Germinal center (tissue), 1 donor: ENCODE measurements at places on chromosomes 2 and 18.

DNA sequence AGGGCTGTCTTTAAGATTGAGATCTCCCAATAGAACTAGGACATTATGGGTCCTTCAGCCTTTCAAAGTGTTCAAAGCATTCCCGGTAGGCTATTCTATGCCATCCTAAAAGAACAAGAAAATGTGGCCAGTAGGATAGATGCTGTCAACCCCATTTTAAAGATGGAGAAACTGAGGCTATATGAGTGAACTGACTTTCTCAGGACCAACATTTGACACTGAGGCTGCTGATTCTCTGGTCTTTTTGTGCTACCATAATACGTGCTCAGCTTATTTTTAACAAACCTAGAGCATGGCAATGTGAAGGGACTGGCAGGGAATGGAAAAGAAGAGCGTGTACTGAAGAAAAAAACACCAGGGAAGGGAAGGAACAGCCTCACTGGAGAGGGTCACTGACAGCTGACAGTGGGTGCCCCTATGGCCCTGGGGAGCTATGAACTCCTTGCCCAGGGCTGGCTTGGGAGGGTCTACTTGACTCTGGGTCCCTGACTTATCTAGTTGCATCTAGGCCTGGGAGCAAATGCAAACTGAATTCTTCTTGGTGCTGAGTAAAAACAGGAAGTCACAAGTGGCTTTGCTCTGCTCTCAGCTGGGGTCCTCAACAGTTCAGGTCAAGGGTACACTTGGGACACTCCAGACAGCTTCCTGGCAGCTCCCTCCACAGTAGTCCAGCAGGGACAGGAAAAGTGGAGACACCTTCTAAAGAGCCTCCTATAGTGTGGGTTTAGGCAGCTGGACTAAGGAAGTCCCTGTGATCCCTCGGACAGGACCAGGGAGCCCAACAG is 2.3 kb downstream of the CYRIA start:
- no peak for DNase-seq

GRCh38 chr18:11146238-11146946 is 3.0 kb downstream of the PIEZO2 start:
- no peak for DNase-seq

GRCh38 chr2:231672617-231673347 is 35.5 kb upstream of the PTMA start:
- DNase-seq: peak; percentile 86

GRCh38 chr2:43073401-43073825 is 153.0 kb downstream of the ZFP36L2 start:
- DNase-seq: no peak

GRCh38 chr18:251572-251971 is 16.3 kb downstream of the THOC1 start:
- DNase-seq: no peak

DNA sequence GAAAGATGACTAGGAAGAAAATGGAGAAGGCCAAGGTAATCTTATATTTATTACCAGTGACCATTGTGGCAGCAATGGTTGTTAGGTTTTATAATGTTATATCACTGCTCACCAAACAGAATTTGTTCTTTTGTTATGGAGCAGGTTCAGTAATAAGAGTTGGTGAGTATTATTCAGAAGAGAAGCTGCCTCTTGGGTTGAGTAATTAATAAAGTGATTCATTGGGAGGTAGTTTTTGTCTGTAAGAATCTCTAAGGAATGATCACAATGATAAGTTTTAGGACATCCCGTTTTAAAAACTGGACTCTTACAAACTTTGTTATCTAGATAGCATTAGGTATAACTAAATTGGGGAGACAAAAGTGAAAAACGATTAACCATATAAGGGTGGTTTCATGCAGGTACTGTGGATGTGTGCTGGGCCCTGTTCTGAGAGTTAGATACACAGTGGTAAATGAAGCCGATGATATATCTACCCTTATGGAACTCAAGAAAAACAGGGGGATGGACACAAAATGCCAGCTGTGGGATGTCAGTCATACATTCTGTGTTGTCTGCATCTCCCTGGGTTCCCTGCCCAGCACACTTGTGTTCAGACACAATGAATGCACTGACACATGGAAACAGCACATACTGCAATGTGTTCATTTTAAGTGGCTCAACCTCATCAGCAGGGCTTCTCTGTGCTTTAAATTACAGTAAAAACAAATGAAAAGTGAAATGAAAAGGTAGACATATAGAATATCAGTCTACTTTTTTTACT is 7.5 kb downstream of the MAP4K4 start:
- no peak for DNase-seq

DNA sequence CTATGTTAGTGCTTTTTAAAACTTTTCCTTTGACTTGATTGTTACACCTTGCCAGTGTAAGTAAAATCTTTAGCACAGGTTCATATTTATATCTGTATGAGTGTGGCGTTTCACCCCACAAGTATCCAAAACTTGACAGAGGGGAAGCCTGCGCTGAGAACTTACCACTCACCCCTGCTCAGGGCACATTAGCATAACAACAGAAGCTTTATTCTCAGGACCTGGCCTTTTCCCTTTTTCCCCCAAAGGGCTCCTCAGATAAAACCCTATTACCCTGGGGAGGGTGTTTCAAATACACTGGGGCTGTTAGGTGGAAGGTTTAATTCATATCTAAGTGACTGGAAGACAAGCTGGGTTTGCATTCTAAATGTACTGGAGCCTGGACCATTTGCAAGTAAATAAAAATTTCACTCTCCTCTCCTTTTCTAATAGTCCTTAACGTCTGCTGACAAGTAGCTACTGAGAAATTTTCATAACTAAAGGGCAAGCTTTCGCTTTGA is 276.6 kb downstream of the RNF152 start:
- DNase-seq: no peak

DNA sequence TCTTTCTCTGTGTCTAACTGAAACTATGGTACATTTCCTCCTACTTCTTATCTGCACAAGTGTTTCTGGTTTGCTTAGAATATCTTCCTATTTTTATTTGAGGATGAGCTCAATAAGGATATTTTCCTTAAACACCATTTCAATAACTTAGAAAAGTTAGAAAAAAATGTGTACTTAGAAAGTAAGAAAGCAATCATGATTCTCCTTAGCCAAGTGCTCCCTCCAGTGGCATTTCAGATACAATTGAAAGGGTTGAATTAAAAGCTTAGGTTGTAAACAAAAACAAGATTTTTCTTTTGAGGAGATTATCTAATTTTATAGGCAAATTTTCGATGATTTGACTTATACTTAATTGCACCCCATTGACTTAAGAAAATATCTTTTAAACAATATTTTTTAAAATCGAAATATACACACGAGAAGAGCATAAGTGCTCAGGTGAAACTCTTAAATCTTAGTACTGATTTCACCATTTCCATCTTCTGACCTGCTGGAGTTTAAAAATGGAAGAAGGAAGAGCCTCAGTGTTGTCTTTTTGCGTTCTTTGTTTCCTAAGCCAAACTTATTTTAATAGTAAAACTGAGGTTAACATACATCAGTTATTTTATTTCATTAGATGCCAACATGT is 26.9 kb downstream of the C18orf63 start:
- no peak for DNase-seq

DNA sequence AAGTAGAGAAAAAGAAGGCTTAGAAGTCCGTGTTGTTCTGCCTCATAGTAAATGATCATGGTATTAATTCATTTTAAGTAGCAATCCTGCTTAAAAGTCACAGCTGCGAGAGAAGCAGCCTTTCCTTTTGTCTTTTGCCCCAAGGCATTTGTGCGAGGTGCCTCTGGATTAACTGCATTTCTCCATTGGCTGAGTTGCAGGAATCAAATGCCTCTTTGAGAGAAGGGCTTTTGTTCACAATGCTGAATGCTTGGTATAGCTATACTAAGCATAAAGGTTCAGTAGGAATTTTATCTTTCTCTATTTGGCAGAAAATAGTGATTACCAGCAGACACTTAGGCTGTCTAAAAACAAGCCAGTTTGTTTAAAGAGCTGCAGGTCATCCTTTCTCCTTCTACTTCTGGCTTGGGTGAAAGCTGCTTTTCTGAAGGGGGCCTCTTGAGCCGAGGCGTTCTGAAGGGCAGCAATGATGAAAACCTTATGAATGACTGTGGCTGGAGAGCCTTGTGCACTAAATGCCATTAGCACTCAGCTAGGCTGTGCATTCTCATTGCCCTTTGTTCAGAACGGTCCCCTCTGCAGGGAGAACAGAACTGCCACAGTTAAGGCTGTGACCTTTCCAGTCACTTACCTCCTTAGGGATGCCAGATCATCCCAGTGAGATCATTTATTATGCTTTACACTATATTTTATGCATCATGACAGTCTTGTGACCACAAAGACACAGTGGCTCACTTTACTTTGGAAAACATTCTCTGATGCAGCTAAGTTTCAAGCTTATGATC is 68.8 kb upstream of the TMEM87B start:
- no peak for DNase-seq

DNA sequence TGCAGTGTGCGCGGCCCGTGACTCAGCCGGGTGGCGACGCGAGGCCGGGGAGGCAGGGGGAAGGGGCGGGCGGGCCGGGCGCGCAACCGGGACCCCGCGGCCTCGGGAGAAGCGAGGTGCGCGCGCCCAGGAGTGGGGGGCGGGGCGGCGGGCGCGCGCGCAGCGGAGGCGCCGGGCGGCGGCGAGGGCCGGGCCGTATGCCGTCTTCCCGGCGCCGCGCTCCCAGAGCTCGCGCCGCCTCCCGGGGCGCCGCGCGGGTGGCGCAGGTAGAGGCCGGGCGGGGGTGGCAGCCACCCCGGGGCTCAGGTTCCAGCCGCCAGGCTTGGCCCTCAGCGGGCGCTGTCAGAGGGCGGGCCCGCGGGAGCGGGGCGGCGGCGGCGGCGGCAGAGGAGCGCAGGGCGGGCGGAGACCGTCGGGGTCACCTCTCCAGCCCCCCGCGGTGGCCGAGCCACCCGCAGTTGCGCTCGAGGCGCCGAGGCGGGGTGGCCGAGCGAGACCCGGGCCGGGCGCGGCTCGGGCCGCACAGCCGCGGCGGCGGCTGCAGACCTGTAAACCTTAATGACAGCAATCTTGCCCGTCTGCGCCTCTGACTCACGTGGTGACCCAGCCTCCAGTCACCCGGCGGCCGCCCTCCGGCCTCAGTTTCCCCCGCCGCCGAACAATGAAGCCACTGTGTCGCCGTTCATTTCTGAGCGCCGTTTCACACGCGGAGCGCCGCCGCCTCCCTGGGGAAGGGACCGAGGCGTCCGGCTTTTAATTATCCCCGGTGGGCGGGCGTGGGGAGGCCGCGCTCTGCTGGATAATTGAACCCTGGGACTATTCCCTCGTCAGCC is 25.3 kb upstream of the SMAD7 start:
- peak; percentile 78 for DNase-seq

GRCh38 chr2:31113765-31114164 is 24.5 kb downstream of the GALNT14 start:
- no peak for DNase-seq

DNA sequence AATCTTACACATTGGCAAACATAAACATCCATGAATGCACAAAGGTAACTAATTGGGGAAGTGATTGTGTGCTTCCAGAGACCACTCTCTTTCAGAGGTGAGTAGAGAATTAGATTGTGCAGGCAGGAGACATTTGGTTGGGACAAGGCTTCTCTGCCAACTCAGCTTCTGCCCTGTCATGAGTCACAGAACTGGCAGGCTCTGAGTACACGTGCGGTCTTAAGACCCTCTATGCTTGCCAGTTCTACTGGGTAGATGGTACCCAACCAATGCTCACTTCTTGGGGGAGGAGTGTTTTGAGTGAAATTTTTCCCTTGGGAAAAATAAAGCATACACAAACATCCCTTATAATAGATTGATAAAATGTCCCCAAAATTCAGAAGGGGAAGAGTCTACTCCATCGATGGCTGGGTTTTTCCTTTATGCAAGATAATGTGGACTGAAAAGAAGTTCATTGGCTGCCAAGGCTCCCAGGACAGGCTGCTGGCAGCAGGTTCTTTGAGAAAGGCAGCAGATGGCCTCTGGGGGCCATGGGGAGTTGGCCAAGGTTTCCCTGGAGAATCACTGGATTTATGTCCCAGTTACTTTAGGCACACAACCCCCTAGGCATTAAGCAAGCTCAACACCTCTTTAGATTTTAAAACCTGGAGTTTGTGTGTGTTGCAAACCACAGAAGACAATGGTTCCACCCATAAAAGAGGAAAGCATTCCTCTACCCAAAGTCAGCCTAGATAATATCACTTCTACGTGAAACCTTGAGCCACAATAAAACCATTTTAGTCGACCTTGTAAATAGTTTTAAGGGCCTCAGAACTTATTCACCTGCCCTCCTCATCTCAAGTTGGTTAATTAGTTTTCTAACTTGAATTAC is 417.0 kb downstream of the TXNL1 start:
- DNase-seq: no peak

- no peak for DNase-seq
These were observed 112.7 kb upstream of the RBMS1 start for GRCh38 chr2:160606341-160606740.

DNA sequence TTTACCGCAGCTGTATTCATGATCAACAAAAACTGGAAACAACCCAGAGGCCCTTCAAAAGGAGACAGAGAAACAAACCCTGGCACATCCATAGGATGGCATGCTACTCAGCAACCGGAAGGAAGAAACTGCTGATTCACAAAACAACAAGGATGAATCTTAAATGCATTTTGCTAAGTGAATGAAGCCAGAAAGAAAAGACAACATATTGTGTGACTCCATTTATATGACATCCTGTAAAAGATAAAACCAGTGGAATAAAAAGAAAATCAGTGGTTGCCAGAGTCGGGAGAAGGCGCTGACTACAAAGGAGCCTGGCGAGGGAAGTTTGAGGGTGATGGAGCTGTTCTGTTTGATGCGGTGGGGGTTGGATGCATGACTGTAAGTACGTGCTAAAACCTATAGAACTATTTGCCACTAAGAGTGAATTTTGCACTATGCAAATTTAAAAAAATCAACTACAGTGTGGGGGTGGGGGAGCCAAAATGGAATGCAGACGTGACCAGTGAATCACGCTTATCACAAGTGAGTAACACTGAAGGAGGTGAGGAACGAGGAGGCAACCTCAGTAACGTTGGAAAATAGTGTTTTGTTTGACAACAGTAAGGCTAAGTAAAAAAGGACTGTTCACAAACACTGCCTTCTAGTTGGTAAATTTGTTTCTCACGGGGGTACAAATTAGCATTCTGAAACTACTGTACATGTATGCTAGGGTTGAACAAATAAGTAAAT is 108.9 kb downstream of the INHBB start:
- no peak for DNase-seq

DNA sequence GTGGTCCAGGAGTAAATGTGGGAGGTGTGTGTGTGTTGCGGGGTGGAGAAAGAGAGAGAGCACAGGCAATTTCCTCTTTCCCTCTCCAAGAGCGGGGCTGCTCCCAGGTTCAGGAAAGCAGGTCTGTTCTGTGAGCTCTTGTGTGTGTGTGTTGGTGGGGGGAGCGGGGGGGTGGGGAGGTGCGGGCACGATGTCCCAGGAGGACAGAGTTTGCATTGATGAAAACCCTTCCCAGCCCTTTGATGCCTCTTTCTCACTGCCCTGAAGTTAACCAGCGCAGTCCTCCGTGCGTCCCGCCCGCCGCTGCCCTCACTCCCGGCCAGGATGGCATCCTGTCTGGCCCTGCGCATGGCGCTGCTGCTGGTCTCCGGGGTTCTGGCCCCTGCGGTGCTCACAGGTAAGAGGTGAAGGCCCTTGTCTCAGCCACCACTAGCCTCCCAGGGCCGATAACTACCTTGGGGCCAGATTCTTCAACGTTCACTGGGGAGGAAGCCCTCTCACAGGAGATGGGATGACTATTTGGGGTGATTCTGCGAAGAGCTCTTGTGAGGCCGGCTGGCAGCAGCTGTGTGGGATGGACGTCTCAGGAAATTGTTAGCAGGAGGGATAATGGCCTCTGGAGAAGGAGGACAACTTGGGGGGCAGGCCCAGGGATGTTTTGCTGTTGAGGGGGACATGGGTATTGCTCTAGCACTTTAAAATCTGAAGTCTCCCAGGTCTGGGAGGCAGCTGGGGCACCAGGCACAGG is at the start of gene SNORC:
SNORC (plus strand) TSS at position 247 of the 748 bp plus-strand sequence; CDS start at position 325, 78 bp downstream.
- no peak for DNase-seq

GRCh38 chr2:13014783-13015182 is 298.0 kb downstream of the TRIB2 start:
- DNase-seq: no peak
